ENCODE measurements at places on chromosomes 6 and 20. TPM values are rescaled to one million over a fixed set of nuclear protein-coding genes. Genes with fewer than 3 reads are reported as not detected.

Gene RAMACL
- total RNA-seq, result 0.73 TPM

Gene PLEKHG1
- 12.5 TPM for total RNA-seq

Gene HSPA1L
- total RNA-seq, result 2.7 TPM

Gene MCCD1
- total RNA-seq, result not detected

Gene HLA-DPB1
- 166 TPM for total RNA-seq

Gene PPIL6
- total RNA-seq, result 1.9 TPM

Gene SEL1L2
- total RNA-seq, result not detected

Gene PRSS16
- 0.42 TPM for total RNA-seq

Gene EGFL8
- total RNA-seq, result 0.73 TPM

Gene CRIP3
- total RNA-seq, result 0.84 TPM

Gene EEF1A2
- total RNA-seq, result 0.73 TPM

Gene NRSN1
- not detected for total RNA-seq

Gene SLC24A3
- total RNA-seq, result 1.0 TPM

Gene AMD1
- 245 TPM for total RNA-seq

Gene LTB
- total RNA-seq, result 191 TPM
